Diencephalon (tissue), 1 donor: ENCODE measurements at places on chromosomes 5 and 9. TPM values are rescaled to one million over a fixed set of nuclear protein-coding genes. Genes with fewer than 3 reads are reported as not detected.

SLC34A1 gene
- total RNA-seq: not detected

PSD2 gene
- total RNA-seq: 36.9 TPM

UBTD2 gene
- total RNA-seq: 62.7 TPM

ANKRD34B gene
- total RNA-seq: 3.0 TPM

DNM1 gene
- total RNA-seq: 155 TPM

ABITRAM gene
- total RNA-seq: 9.2 TPM

TLR4 gene
- 10.6 TPM for total RNA-seq

NREP gene
- 588 TPM for total RNA-seq

NPDC1 gene
- 23.1 TPM for total RNA-seq

DEPDC1B gene
- 8.1 TPM for total RNA-seq

HAVCR1 gene
- 0.23 TPM for total RNA-seq

WDR38 gene
- total RNA-seq: 2.1 TPM

SLIT3 gene
- total RNA-seq: 7.6 TPM

IGFBPL1 gene
- 38.3 TPM for total RNA-seq

SOHLH1 gene
- not detected for total RNA-seq

RMI1 gene
- 17.8 TPM for total RNA-seq

F12 gene
- total RNA-seq: 7.4 TPM

BHMT2 gene
- 1.2 TPM for total RNA-seq

SHISAL2B gene
- 0.92 TPM for total RNA-seq

DOCK8 gene
- 4.2 TPM for total RNA-seq

IFNE gene
- not detected for total RNA-seq

HAVCR2 gene
- total RNA-seq: 11.1 TPM

RAD17 gene
- total RNA-seq: 45.2 TPM

RASGEF1C gene
- total RNA-seq: 8.5 TPM

PCDHB3 gene
- total RNA-seq: 13.6 TPM

GRXCR2 gene
- total RNA-seq: not detected

LCN15 gene
- not detected for total RNA-seq

CCNG1 gene
- 103 TPM for total RNA-seq

FGF10 gene
- 8.3 TPM for total RNA-seq

SLC1A1 gene
- 49.6 TPM for total RNA-seq

TNFSF8 gene
- 0.92 TPM for total RNA-seq

ZNF366 gene
- 2.1 TPM for total RNA-seq

FLT4 gene
- total RNA-seq: 2.5 TPM

LHX6 gene
- 22.1 TPM for total RNA-seq

ADRA1B gene
- total RNA-seq: 6.9 TPM
